Muscle of leg (tissue), 16 donors: ENCODE measurements at places on chromosomes 4 and X. TPM values are rescaled to one million over a fixed set of nuclear protein-coding genes. Genes with fewer than 3 reads are reported as not detected.

Gene TMSB15B
- polyA plus RNA-seq: 12.5 TPM

Gene UGT2B11
- polyA plus RNA-seq: 0.22 TPM

Gene SUPT20HL2
- polyA plus RNA-seq: 0.10 TPM

Gene KIAA1210
- 0.15 TPM for polyA plus RNA-seq

Gene ENPEP
- polyA plus RNA-seq: 16.1 TPM

Gene PPBP
- polyA plus RNA-seq: 1.5 TPM

Gene CXorf65
- polyA plus RNA-seq: 0.63 TPM

Gene XAGE2
- polyA plus RNA-seq: not detected

Gene UVSSA
- polyA plus RNA-seq: 9.1 TPM

Gene ANXA3
- 8.8 TPM for polyA plus RNA-seq

Gene GLA
- polyA plus RNA-seq: 14.5 TPM

Gene CT45A1
- 0.36 TPM for polyA plus RNA-seq

Gene CENPVL1
- polyA plus RNA-seq: 0.17 TPM

DNA sequence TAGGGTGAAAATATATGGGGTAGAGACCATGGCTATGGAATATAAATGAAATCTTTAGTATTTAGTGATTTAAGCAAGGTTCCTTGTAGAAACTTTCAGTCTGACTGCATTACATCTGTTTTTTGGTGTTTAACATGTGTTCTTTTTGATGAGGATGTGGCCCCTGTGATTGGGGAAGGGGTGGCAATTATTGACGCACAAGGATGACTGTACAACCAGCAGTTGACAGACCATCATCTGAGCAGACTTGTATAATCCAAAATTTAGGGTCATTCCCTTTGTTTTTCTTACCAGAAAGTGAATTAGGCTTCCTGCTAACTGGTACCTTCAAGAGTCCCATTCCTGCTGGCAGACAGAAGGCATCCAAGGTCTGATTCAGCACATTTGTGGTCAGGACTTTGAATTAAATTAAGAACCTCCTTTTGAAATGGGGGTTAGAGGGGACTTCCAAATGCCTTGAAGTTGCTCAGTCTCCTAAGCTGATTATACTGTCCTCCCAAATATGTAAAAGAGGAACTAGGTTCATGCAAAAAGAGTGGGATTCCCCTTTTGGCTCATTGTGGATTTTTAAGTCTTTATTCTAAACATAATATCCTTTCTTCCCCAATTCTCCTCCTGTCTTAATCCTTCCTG lies 112.4 kb upstream of the CXCL13 start:
- DNase-seq: no peak

- no peak for DNase-seq
Observed at GRCh38 chr4:186240452-186240847, 13.1 kb downstream of the KLKB1 start.

- DNase-seq: no peak
Observed at GRCh38 chrX:53445977-53446376, 11.8 kb upstream of the HSD17B10 start.

DNA sequence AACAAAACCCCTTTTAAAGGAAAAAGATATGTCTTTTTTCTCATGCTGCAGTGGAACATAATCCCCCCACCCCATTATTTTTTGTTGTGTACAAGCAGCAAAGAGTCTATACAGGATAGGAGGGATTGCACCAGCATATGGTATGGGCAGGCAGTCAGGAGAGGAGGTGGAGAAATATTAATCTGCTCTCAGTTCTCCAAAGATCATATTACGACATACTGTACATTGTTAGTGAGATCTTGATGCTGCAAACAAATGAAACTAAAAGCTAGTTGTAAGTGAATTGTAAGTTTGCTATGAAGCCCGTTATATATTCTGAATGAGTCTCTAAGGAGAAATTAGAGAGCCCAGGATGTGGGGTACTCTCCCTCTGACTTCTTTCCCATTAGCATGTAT lies 75.3 kb downstream of the RAPGEF2 start:
- DNase-seq: no peak

- no peak for DNase-seq
Observed at GRCh38 chrX:153643431-153644351, 3.3 kb upstream of the DUSP9 start.

- peak; percentile 73 for DNase-seq
Observed at GRCh38 chr4:120853161-120853935, 69.2 kb downstream of the PRDM5 start.

DNA sequence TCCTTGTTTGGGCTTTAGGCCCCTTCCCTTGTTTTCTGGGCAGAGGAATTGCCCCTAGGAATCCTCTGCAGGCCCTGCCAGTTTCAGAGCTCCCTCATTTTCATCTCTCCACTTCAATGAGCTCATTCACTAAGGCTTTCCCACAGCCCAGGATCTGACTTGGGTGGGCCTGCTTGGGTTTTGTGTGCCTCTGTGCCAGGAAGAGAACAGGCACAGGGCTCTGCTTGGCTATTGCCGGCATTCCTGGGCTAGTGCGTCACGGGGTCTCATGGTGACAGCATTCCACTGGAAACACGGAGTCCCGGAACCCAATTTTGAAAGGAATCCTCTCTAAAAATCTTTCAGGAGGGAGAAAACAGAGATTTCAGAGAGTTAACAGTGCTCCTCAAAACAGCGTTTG lies 150.5 kb downstream of the VCX3A start:
- peak; percentile 5 for DNase-seq

- DNase-seq: no peak
Observed at GRCh38 chr4:15147714-15148113, 145.4 kb downstream of the CPEB2 start.

GRCh38 chr4:39335566-39335965 lies 30.6 kb downstream of the RFC1 start:
- DNase-seq: no peak

- DNase-seq: no peak
Observed at GRCh38 chr4:163280703-163281519, 51.5 kb downstream of the NPY1R start.

GRCh38 chr4:14177987-14178386 lies 550.5 kb upstream of the BOD1L1 start:
- DNase-seq: no peak

- peak; percentile 57 for DNase-seq
Observed at GRCh38 chr4:7757501-7758471, 181.9 kb downstream of the AFAP1 start.

DNA sequence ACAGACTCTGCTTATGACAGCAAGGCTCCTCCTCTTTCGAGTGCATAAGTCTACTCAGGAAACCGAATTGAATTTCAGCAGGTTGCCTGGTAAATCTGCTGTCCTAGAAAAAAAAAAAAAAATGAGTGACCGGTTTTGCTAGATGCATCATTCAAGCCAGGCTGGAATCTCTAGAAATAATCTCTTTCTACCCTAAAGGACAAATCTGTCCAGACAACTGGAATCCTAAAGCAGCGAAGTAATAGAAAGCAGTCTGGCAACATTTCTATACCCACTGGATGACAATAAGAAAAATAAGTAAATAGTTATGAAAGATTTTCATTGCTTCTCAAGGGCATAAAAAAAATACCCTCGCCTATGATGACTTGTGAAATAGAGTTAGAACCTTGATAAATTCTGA lies 703.5 kb downstream of the RPA4 start:
- DNase-seq: no peak

DNA sequence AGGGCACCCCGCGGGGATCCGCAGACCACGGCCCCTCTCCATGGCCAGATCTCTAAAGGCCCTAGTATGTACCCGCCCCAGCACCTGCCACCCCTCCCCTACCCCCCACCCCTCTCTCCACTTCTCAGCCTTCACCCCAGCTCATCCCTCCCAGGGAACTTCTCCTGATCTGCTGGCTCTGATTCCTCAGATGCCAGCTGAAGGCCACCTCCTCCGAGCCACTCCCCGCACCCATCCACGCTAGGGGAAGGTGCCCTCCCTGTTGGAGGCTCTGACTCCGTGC lies 11.9 kb downstream of the PSAPL1 start:
- DNase-seq: no peak

- DNase-seq: no peak
Observed at GRCh38 chrX:42087960-42088359, 164.6 kb upstream of the CASK start.

- DNase-seq: no peak
Observed at GRCh38 chr4:164251257-164251656, 502.7 kb upstream of the SMIM31 start.

DNA sequence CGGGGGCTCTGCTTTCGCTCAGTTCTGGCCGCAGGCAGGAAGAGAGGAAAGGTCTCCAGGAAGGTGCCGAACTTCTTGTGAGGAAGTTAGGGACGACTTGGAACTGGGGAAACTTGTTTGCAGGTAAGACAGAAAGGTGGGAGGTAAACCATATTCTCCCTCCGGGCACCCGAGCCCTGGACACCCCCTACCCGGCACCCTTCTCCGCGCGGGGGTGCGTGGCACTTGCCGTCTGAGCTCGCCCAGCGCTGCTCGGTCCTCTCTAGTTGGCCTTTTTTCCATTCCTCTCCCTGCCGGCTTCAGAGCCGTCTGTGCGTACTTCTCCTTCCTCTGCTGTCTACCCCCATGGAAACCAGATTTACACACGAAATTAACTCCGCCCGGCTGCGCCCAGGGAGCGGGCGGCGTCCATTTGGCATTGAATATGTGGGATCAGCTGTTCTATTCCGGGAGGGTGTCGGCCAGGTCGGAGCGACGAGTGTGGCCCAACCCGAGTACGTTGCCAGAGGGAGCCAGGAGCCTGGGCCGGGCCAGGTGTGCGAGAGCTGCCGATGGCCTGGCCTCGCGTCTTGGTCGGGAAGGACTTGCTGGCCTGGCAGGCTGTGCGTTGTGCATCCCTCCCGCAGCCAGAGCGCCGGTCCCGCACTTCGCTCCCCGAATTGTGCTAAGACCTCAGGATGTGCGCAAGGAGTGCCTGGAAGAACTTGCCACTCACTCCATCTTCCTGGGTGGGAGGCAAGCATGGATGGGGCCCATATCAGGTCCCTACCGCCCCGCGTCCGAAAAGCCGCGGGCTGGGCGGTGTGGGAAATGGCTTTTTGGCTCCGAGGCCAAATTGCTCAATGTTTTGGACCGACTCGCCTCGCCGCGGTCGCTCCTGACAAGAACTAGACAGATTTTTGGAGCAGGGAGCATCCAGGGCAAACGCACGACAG lies 1.7 kb downstream of the PDGFRA start:
- DNase-seq: peak; percentile 74

GRCh38 chr4:81508411-81509185 lies 36.9 kb upstream of the RASGEF1B start:
- no peak for DNase-seq

GRCh38 chr4:113405874-113406722 lies 355.4 kb downstream of the CAMK2D start:
- no peak for DNase-seq
